ENCODE measurements at places on chromosomes 2 and 18.

GRCh38 chr2:128563348-128563687, 244.7 kb upstream of the HS6ST1 start:
- H3K27ac ChIP-seq, result no peak overlapping the region
- H3K4me3 ChIP-seq, result no peak overlapping the region
- peak; percentile 69 for DNase-seq

GRCh38 chr2:160812830-160813505, 319.4 kb upstream of the RBMS1 start:
- H3K36me3 ChIP-seq, result no peaks in the 10 kb centered on the region
- H3K27ac ChIP-seq, result no peak overlapping the region
- DNase-seq, result no peak
- no peak overlapping the region for H3K4me3 ChIP-seq
- no peaks in the 10 kb centered on the region for H3K27me3 ChIP-seq

DNA sequence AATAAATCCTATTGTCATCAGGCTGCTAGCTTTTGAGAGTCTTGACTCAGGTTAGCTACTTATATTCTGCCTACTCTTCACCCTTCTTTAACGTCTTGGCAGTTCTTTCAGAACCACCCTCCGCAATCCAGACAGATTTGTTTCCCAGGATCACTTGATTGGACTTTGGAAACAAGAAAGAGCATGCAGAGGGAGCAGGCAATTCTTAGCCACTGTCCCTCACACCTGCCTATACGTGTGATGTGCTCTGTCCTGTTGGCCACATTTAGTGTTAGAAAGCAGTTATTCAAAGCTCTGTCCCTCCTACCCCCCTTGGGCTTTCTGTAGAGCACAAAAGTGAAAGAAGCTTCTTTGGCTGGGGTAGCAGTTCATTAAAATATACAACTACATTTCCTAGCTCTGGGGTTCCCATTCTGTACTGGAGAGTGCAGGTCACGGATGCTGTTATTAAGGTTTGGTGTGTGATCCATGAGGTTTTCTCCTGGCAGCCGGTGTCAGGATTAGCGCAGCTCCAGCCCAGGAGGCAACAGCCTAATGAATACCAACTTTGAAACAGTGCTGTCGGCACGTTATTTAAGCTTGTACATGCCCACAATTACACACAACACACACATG, 6.3 kb downstream of the FZD5 start:
- no peak overlapping the region for H3K27ac ChIP-seq
- no peak overlapping the region for H3K4me3 ChIP-seq
- peaks cover 15% of the 10 kb centered on the region for H3K36me3 ChIP-seq
- DNase-seq, result no peak
- no peaks in the 10 kb centered on the region for H3K27me3 ChIP-seq

DNA sequence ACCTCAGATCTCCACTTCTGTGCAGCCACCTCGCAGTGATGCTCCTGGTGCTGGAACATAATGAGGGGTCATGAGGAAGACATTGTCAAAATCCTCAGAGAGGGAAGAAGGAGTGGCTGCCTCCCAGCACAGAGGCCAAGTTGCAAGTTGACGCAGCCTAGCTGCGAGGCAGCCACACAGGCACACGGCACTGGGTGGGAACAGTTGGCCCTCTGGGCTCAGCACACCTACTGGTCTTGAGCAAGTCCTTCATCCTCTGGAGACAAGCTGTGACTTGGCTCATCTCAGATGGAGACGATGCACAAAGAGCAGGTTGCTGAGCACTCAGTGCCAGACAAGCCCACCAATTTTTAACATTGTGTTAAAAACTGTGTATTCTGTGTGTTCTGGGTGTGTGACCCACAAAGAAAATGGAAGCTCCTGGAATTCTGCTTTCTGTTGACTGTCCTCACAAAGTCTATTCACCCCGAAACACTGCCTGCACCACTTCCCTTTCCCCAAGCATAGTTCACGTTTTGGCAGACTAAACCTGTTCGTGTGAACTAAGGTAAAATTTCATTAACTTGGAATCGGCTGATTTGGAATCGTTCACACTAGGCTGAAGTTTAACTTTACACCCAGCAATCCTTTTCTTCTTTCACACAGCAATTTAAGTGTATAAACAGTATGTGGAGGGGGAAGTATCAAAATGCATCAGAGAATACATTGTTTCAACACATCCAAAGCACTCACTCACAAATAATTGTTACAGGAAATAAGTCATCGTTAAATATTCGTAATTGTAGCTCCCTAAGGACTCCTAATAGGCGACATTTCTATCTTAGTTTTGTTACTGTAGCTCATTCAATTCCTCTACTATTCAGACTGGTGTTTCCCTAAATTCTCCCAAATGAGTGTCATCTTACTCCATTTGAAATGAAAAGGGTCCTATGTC, 266.6 kb upstream of the ID2 start:
- H3K27me3 ChIP-seq, result no peaks in the 10 kb centered on the region
- no peaks in the 10 kb centered on the region for H3K36me3 ChIP-seq
- H3K4me3 ChIP-seq, result no peak overlapping the region
- DNase-seq, result no peak
- H3K27ac ChIP-seq, result no peak overlapping the region

DNA sequence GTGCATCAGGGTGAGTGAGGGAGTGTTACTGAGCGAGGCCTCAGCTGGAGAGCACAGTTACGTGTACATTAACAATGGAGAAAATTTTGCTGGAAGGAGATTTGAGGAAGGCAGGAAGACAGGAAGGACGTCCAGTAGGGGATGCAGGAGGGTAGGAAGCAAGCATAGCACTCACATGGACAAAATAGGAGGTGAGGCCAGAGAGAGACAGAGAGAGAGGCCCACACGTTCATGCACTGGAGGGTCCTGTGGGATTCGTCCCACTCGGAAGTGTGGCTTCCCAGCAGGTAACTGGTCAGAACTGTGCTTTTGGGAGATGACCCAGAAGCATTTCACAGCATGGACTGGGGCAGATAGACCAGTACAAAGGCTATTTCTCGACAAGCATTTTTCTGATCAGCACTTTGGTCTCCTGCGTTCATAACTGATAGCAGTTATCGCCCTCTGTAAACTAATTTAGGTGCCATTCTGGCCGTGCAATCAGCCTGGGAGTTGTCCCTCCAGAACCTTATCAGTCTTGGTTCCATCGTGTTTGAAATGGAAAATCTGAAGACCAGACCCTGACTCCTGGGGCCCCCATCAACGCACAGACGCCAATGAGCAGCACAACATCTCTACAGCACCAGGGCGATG, 5.7 kb downstream of the LCT start:
- no peaks in the 10 kb centered on the region for H3K27me3 ChIP-seq
- DNase-seq, result no peak
- no peaks in the 10 kb centered on the region for H3K36me3 ChIP-seq
- no peak overlapping the region for H3K4me3 ChIP-seq

DNA sequence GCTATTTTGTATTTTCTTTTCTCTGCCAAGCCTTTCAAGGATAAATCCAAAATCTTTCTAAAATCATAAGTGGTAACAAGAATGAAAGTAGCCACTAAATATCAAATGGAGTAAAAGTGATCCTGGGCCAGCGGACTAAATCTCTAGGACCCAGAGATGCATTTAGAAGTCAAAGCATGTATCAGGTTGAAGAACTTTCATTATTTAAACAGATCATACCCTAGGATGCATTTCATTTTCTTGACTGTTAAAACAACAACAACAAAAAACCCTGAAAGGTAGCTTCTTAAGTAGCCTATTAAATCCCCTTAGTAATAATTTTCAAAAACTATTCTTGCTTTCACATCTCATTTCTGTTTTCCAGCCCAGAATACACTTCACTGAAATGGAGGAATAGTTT, 4.8 kb upstream of the POU3F3 start:
- H3K27me3 ChIP-seq, result peaks cover 91% of the 10 kb centered on the region
- no peak for DNase-seq
- peaks cover 42% of the 10 kb centered on the region for H3K4me1 ChIP-seq
- H3K27ac ChIP-seq, result no peak overlapping the region
- H3K4me3 ChIP-seq, result no peak overlapping the region
- H3K36me3 ChIP-seq, result no peaks in the 10 kb centered on the region

GRCh38 chr2:119523383-119523951, 816 bp downstream of the SCTR start:
- DNase-seq, result no peak
- no peaks in the 10 kb centered on the region for H3K4me1 ChIP-seq
- H3K27me3 ChIP-seq, result peaks cover 45% of the 10 kb centered on the region

- peaks cover 13% of the 10 kb centered on the region for H3K4me1 ChIP-seq
- peaks cover under 1% of the 10 kb centered on the region for H3K36me3 ChIP-seq
- H3K27ac ChIP-seq, result peak overlapping the region; percentile 52
- no peak for DNase-seq
Observed at GRCh38 chr2:171430516-171431410, 3.0 kb downstream of the METTL8 start.

Measured in heart left ventricle (tissue), 16 donors.